ENCODE measurements at places on chromosomes 5 and 9. TPM values are rescaled to one million over a fixed set of nuclear protein-coding genes. Genes with fewer than 3 reads are reported as not detected.

The SPINK4 gene
- total RNA-seq: not detected

DNA sequence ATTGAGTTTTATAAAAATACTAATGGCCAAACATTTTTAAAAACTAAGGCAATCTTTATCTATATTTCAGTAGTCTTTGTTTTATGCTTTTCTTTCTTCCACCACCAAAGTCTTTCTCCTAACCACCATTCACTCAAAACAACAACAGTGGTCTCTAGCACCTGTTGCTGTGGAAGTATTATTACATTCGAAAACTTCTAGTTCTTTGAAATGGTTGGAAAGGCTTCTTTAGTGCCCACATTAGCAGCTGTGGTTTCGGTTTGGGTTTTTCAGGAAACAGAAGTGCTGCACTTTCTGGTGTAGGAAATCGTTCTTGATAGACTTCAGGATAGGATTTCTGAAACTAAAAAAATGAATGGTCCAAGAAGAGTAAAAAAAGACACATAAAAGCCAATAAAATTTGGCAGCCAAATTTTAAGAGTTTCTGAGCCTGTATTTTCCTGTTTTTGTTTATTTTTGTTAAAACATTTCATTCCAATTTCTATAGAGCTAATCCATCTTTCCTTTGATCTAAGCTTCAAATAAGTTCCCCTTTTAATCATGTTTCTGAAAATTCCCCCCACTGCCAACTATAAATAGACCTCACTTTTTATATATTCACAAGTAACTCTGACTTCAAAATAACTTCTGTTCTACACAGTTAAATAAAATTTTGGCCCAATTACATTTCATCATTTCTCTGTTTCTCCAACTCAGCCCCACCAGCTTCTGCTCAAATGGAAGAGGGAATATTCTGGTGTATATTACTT is 102.2 kb downstream of the DEPDC1B start:
- DNase-seq: peak; percentile 39
- H3K27me3 ChIP-seq: no peaks in the 10 kb centered on the region
- no peak overlapping the region for H3K27ac ChIP-seq
- H3K4me3 ChIP-seq: no peak overlapping the region
- peaks cover 6% of the 10 kb centered on the region for H3K4me1 ChIP-seq
- H3K36me3 ChIP-seq: no peaks in the 10 kb centered on the region

DNA sequence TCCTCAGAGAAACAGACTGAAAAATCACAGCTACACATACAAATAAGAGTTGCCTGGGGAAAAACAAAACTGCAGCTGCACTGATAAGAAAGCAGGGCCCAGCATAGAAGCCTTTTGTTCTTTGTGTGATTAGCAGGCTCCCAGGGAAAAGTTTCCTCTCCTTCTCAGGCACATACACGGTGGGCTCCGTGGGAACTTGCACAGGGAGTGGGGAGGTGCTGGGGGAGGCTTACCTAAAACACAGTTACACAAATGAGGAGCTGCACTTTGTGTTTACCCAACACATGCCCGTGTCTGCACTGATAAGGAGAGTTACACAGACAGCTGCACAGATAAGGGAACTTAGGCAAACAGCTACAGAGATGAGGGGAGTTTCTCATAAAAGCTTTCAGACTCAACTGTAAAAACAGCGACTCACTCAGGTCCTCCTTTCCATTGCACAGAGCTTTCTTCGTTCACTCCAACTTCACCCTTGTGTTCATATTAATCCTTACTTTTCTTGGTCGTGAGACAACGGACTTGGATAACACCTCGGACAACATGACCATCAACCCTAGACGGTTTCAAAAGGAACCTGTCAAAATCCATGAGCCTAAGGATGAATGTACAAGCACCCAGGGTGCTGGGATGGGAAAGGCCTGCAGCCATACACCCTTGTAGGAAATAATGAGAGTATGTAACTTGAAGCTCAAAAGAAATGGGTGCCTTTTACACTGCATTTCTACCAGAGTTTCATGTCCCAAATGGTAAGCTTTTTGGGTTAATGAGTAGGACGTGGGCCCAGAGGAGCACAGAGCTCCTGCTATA is 50.8 kb downstream of the SERINC5 start:
- peaks cover 28% of the 10 kb centered on the region for H3K36me3 ChIP-seq
- no peaks in the 10 kb centered on the region for H3K27me3 ChIP-seq
- H3K27ac ChIP-seq: no peak overlapping the region
- peak overlapping the region; percentile 16 for H3K4me3 ChIP-seq
- H3K4me1 ChIP-seq: peaks cover 21% of the 10 kb centered on the region

- H3K27ac ChIP-seq: no peak overlapping the region
- peaks cover 10% of the 10 kb centered on the region for H3K36me3 ChIP-seq
- no peak overlapping the region for H3K4me3 ChIP-seq
- no peaks in the 10 kb centered on the region for H3K27me3 ChIP-seq
- DNase-seq: no peak
These were observed 14.3 kb downstream of the ATPSCKMT start for GRCh38 chr5:10235350-10235749.

The RANBP17 gene
- not detected for total RNA-seq

The IL7R gene
- total RNA-seq: 394 TPM

The PDE8B gene
- not detected for total RNA-seq

DNA sequence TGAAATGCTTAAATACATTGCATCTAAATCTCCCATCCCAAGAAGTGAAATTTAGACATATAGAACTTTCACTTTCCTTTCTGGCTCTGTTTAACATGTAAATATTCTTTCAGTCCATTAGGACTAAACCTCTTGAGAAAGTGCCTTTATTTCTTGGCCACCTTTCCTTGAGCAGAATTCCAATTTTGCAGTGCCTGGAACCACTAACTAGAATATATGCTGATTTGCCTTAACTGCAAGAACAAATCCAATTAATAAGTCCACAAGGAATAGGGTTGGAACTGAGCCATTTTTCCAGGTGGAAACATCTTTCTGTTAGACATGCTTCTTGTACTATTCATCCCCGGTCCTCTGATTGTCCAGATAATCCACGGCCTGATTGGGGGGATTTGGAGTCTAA is 478.0 kb downstream of the ENC1 start:
- DNase-seq: no peak
- H3K4me3 ChIP-seq: no peak overlapping the region
- no peak overlapping the region for H3K27ac ChIP-seq
- H3K27me3 ChIP-seq: peaks cover 3% of the 10 kb centered on the region

GRCh38 chr5:98770911-98771322 is 2.5 kb upstream of the RGMB start:
- no peak overlapping the region for H3K27ac ChIP-seq
- peaks cover 26% of the 10 kb centered on the region for H3K27me3 ChIP-seq
- peak overlapping the region; percentile 91 for H3K4me3 ChIP-seq
- no peaks in the 10 kb centered on the region for H3K36me3 ChIP-seq

- H3K4me1 ChIP-seq: no peaks in the 10 kb centered on the region
- no peak for DNase-seq
- no peak overlapping the region for H3K27ac ChIP-seq
These were observed 35.5 kb downstream of the OR2Y1 start for GRCh38 chr5:180704362-180704761.

- H3K4me3 ChIP-seq: peak within 1 kb of the TSS; percentile 68
- H3K27me3 ChIP-seq: no peaks in the 10 kb centered on the region
- peak; percentile 83 for DNase-seq
- H3K36me3 ChIP-seq: peaks cover 32% of the 10 kb centered on the region
- peak within 1 kb of the TSS; percentile 89 for H3K27ac ChIP-seq
- peaks cover 34% of the 10 kb centered on the region for H3K4me1 ChIP-seq
These were observed at the start of gene PHYKPL for GRCh38 chr5:178232124-178232919. Gene PHYKPL, minus strand, starts transcription at chr5:178232802. Its CDS starts 252 bp downstream, at chr5:178232550.

DNA sequence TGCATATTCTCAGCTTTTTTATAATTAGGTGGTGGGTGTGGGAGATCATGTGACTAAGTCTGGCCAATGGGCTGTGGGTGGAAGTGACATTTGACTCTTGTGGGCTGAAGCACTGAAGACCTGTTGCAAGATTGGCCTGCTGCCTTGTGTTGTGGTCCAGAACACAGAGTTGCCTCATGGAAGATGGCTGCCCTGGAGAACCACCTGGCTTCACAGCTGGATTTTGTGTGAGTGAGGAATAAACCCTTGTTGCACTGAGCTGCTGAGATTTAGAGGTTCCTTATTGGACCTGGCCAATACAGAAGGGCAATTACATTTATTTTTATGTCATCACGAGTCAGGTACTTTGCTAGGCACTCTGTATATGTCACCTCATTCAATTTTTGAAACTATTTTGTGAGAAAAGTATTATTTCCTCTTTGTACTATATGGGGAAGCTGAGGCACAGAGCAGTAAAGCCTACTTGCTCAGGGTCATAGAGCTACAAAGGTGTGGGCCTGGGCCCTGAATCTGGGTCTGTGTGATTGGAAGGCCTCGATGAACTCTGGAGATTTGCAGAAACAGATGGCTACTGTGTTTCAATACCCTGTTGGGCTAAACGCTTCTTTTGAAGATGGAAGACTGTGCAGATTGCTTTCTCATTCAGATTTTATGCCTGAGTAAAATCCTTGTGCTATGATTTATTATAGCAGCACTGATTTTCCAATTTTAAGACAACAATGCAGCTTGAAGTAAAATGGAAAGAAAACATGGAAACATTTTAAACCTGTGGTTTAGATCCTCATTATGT is 71.2 kb upstream of the TBC1D2 start:
- no peak overlapping the region for H3K4me3 ChIP-seq
- H3K36me3 ChIP-seq: no peaks in the 10 kb centered on the region
- peaks cover 6% of the 10 kb centered on the region for H3K27me3 ChIP-seq
- no peak overlapping the region for H3K27ac ChIP-seq

- no peak for DNase-seq
- H3K4me3 ChIP-seq: no peak overlapping the region
- H3K27me3 ChIP-seq: no peaks in the 10 kb centered on the region
- H3K27ac ChIP-seq: no peak overlapping the region
These were observed 132.7 kb upstream of the DMRT1 start for GRCh38 chr9:708551-709432.

DNA sequence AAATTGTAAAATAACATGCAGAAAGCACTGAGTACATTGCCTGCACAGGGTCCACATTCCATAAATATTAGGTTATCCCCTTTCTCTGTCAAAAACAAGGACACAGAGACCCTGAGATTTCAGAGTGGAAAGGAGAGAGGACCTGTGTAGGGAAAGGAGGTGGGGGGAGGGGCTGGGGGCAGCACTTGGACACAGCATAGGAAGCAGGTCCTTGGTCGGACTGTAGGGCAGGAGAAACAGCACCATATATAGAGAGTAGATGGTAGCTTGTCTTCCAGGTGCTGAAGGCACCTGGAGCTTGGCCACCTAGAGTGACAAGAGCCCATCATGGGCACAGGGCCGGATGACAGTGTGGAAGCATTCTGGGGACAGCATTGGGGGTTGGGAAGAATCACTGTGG is 2.4 kb downstream of the TPM2 start:
- no peaks in the 10 kb centered on the region for H3K27me3 ChIP-seq
- no peak overlapping the region for H3K27ac ChIP-seq
- H3K4me1 ChIP-seq: peaks cover 18% of the 10 kb centered on the region
- H3K4me3 ChIP-seq: no peak overlapping the region

The TAF1L gene
- total RNA-seq: not detected

GRCh38 chr9:129624168-129624759 is 1.7 kb upstream of the NTMT1 start:
- peaks cover 6% of the 10 kb centered on the region for H3K27me3 ChIP-seq
- DNase-seq: peak; percentile 56
- H3K27ac ChIP-seq: peak overlapping the region; percentile 94
- no peaks in the 10 kb centered on the region for H3K36me3 ChIP-seq

DNA sequence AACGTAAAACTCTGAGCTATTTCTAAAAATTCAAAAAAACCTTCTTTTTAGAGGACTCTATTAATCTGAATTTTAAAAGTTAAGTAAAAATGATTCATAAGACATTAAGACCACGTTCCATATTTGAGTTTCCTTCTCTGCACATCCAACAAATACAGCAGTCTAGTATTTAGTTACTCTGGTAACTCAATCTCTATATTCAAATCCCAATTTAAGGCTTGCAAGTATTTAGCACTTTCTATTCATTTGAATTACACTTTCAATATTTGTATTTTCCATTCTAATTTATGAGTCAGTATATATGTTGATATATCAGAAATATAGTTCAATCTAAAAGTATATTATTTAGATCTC is 17.7 kb downstream of the RFX3 start:
- no peaks in the 10 kb centered on the region for H3K27me3 ChIP-seq
- H3K36me3 ChIP-seq: peaks cover 5% of the 10 kb centered on the region
- no peak overlapping the region for H3K27ac ChIP-seq
- peaks cover 5% of the 10 kb centered on the region for H3K4me1 ChIP-seq
- H3K4me3 ChIP-seq: no peak overlapping the region

DNA sequence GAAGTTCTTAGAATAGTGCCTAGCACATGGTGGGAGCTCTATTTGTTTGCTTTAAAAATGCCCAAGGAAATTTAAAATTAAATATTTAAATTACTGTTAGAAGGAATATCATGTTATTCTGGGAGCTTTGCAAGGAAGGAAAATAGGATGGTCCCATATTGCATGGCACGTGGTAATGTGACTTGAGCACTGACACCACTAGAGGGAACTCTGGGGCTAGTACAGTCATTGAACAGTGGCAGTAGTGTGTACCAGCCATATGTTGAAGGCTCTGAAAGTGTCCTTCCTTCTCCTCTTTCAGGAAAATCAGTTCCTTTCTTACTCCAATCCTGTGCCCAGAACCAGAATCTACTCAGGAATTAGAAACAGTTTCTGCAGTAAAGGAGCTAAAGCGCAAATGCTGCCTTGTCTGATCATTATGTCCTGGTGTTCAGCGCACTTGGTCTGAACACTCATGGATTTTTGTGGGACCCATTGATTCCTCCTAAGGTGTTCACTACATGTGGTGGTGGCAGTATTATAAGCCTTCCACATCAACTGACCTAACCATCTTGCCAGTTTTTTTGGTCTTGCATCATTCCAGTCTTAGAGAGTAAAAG is 54.1 kb downstream of the GDA start:
- peaks cover 2% of the 10 kb centered on the region for H3K27me3 ChIP-seq
- H3K36me3 ChIP-seq: no peaks in the 10 kb centered on the region
- no peaks in the 10 kb centered on the region for H3K4me1 ChIP-seq

- H3K27ac ChIP-seq: no peak overlapping the region
- DNase-seq: no peak
- no peaks in the 10 kb centered on the region for H3K4me1 ChIP-seq
- H3K36me3 ChIP-seq: no peaks in the 10 kb centered on the region
- H3K27me3 ChIP-seq: peaks cover 2% of the 10 kb centered on the region
These were observed 227.9 kb upstream of the KLF9 start for GRCh38 chr9:70642341-70642740.

- H3K4me1 ChIP-seq: no peaks in the 10 kb centered on the region
- H3K27ac ChIP-seq: no peak overlapping the region
- H3K27me3 ChIP-seq: no peaks in the 10 kb centered on the region
- H3K36me3 ChIP-seq: no peaks in the 10 kb centered on the region
These were observed 107.9 kb upstream of the DAP start for GRCh38 chr5:10868956-10869355.

The FOXD4L4 gene
- total RNA-seq: not detected

The AFAP1L1 gene
- not detected for total RNA-seq

Data from CD4-positive, CD25-positive, alpha-beta regulatory T cell (primary cell).